ENCODE measurements at places on chromosomes 2 and 18. TPM values are rescaled to one million over a fixed set of nuclear protein-coding genes. Genes with fewer than 3 reads are reported as not detected.

DNA sequence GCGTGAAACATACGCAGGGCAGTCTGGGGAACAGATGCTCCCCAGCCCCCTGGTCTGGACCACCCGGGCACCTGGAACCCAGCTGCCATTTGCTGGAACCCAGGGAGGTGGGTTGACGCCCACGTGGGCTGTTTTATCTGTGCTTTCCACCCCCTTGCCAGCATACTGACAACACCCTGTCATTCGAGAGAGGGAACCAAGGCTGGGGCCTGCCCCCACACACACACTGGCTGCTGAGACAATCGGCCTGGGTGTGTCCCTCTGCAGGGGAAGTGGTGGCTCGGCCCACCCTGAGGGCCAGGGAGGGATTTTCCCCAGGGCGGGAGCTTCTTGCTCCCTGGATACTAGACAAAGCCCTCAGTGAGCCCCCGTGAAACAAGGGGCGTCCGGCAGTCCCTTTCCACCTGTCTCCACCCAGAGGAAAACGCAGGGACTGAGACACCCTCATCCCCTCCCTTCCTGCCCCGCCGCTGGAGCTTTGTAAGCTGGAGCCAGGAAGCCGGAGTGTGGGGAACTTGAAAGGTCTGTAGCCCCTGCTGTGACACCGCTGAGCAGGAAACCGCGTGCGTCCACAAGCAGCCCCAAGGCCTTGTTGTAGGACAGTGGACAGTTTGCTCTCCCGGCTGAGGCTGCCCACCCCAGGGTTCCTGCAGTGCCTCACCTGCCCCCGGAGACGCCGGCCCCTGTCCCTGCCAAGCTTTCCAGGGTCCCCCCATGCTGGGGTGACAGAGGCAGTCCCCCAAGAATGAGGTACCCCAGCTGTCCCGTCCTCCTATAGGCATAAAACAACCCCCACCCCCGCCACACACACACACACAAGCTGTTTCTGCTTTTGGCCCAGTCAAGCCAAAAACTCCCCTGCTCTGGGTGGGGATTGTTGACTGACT lies 14.1 kb upstream of the KLF11 start:
- DNase-seq = peak; percentile 59

GRCh38 chr18:51275712-51276476 lies 78.4 kb upstream of the MEX3C start:
- DNase-seq = no peak

Gene CTIF
- 4.7 TPM for total RNA-seq

- peak; percentile 80 for DNase-seq
Measured at GRCh38 chr2:227460070-227460485, 11.9 kb upstream of the AGFG1 start.

DNA sequence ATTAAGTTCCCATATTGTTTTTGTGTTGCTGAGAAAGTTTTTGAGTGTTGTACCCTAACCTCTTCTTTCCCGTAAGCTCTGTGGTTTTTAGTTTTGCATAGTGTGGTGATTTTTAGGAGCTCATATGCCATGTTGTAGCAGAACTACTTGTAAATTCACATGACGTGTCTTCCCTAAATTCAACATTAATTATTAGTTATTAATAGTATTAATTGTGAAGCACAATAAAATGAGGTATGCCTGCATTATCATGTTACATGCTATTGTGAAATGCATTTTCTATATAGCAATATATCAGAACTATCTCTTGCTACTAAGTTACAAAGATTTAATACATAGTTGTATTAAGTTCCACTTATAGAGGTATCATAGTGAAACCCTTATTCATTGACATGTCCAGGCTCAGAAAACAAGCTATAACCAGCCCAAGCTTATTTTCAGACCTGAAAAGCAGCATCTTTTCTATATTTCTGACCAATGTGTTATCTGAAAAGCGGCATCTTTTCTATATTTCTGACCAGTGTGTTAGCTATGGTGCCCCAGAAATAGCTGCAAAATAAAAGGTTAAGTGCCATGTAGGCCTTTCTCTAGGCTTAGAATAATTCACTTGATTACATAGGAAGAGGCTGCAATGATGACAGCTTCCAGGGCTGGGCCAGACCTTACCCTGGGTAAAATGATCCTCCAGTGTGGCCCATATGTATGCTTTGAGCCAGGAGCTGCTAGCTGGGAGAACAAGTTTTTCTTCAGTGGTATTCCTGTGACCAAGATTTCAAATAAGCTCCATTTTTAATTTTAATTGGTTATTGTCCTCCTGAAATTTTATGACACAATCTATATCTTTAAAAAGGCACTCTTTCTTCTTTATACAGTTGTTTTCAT lies 21.6 kb downstream of the EPAS1 start:
- DNase-seq = no peak

Gene VWA3B
- 0.19 TPM for total RNA-seq

GRCh38 chr2:7004636-7005035 lies 87.4 kb downstream of the RNF144A start:
- DNase-seq = no peak

Gene ELOA2
- total RNA-seq = not detected

DNA sequence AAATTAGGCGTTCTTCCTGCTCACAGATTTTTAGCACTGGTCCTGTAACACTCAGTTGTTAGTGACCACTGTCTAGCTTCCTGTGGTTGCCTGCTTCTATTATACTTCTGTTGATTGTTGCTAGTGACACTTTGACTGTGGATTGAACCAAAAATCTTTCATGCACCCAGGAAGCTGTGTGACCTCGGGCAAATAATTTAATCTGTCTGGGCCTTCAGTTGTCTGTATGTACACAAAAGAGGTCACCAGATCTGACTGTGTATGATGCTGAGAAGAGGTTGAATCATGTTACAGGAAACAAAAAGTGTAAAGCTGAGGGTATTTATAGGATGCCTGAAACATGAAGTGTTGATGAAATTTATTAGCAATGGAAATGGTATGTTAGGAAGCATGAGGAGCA lies 12.7 kb downstream of the ICOS start:
- DNase-seq = no peak
